ENCODE measurements at places on chromosomes 6 and 20. TPM values are rescaled to one million over a fixed set of nuclear protein-coding genes. Genes with fewer than 3 reads are reported as not detected.

DNA sequence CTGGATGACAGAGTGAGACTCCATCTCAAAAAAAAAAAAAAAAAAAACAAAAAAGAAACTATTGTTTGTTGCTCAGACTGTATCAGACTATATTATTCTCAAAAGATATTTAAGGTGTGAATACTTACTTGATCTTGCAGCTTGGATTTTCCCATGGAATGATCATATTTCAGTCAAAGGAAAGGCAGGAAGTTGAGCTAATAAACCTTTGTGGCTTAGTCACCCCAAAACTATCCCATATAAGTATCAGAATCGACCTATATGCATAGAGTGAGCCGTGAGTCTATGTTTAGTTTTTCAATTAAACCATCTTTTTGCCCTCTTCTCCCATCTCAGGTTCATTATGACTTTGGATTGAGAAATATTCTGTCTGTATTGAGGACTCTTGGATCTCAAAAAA is 152.6 kb downstream of the DNAH8 start:
- no peak for DNase-seq

DNA sequence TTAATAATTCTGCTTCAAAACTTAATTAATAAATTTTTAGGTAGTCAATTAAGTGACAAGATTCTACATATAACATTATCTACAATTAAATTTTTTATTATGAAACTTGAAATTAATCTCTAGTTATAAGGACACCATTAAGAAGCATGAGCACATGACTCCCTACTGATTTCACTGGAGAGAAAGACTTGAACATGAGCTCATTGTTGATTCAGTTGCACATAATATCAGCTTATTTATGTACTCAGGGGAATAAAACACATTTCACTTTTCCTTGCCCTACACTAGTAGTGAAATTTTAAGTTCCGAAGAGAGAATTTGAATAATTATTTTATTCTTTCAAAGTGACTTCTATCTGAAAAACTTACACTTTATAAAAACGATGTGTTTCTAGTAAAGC is 370.2 kb upstream of the EPHA7 start:
- no peak for DNase-seq

Gene CGA
- total RNA-seq = not detected

DNA sequence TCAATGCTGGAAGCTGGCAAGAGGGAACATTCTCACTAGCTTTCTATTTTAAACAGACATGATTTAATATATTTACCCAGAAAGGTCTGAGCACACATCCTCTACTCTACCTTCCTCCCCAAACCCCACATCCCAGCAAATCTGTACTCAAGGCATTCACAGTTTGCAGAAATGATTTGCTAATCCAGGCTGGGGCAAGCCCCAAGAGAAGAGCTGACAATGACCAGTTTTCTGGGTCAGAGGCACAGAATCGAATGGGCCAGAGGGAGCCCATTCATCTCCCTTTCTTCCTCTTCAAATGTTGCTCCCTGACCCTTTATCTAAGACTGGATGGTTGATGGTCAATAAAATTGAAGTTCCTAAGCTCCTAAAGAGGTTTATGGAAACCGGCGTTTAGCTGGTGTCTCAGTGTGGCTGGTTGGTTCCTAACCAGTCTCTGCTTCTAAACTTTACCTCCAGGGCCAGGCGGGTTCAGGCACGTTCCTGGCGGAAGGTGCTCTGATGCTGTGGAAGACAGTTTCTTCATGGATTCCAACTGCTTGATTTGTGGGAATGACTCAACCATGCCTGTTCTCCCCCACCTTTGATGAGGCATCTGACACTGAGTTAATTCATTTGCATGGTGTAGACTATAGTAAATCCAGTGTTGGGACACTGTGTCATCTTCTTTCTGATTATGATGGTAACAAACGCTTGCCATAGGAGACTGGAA is 96.4 kb upstream of the IYD start:
- DNase-seq = no peak

- no peak for DNase-seq
Measured at GRCh38 chr6:120411394-120411793, 922.9 kb downstream of the TBC1D32 start.

Gene RBPJL
- not detected for total RNA-seq

DNA sequence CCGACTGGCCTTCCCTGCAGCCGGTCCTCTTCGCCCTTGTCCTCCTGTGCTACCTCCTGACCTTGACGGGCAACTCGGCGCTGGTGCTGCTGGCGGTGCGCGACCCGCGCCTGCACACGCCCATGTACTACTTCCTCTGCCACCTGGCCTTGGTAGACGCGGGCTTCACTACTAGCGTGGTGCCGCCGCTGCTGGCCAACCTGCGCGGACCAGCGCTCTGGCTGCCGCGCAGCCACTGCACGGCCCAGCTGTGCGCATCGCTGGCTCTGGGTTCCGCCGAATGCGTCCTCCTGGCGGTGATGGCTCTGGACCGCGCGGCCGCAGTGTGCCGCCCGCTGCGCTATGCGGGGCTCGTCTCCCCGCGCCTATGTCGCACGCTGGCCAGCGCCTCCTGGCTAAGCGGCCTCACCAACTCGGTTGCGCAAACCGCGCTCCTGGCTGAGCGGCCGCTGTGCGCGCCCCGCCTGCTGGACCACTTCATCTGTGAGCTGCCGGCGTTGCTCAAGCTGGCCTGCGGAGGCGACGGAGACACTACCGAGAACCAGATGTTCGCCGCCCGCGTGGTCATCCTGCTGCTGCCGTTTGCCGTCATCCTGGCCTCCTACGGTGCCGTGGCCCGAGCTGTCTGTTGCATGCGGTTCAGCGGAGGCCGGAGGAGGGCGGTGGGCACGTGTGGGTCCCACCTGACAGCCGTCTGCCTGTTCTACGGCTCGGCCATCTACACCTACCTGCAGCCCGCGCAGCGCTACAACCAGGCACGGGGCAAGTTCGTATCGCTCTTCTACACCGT is 6.1 kb downstream of the UBD start:
- peak; percentile 86 for DNase-seq

Gene OR2H1
- not detected for total RNA-seq

Gene SMIM13
- 14.5 TPM for total RNA-seq

GRCh38 chr20:56592211-56592610 is 36.9 kb upstream of the TFAP2C start:
- no peak for DNase-seq

Gene IBTK
- total RNA-seq = 39.1 TPM

GRCh38 chr6:72321788-72322187 is 300.1 kb upstream of the KCNQ5 start:
- no peak for DNase-seq

DNA sequence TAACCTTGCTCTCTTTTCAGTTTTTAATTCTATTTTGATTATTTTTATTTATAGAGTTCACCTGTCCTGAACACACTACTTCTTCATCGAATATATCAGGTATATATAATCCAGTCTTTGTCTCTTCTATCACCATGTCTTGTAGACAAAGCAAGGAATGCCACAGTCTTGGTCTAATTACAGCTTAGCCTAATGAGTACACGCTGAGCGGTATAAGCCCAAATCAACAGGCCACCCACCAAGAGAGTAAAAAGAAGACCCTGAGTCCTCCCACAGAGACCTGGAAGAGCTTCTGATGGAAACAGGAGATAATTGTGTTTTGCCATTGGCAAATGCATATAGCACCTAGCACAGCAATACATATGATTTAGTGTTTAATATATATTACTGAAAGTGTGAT is 68.7 kb upstream of the TCF21 start:
- DNase-seq = no peak

Gene HLA-DMA
- total RNA-seq = 26.6 TPM

Gene GNAS-AS1
- total RNA-seq = 0.50 TPM

Gene SLC22A23
- 3.5 TPM for total RNA-seq

Gene BPIFB2
- total RNA-seq = not detected

GRCh38 chr20:33685328-33686099 is 671 bp downstream of the E2F1 start:
- no peak for DNase-seq

- no peak for DNase-seq
Measured at GRCh38 chr6:110628330-110628729, 151.9 kb upstream of the SLC22A16 start.

Gene SLC12A5
- total RNA-seq = 4.7 TPM

DNA sequence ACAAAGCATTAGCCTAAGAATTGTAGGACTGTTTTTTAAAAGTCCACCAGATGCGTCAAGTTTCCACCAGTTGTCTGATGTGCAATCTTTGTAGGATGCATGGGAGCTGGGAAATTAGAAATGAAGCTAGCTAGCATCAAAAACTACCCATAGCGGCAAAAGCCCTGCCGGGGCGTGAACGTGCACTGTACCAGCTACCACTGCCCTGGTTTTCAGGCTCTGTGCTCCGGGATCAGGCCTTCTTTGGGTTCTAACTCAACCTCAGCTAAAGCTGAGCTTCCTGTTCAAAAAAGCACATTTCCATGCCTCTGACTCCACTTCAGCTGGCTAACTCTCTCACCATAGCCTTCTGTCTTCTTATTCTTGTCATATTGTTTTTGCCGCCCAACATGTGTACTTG is 26.9 kb upstream of the FUCA2 start:
- no peak for DNase-seq

DNA sequence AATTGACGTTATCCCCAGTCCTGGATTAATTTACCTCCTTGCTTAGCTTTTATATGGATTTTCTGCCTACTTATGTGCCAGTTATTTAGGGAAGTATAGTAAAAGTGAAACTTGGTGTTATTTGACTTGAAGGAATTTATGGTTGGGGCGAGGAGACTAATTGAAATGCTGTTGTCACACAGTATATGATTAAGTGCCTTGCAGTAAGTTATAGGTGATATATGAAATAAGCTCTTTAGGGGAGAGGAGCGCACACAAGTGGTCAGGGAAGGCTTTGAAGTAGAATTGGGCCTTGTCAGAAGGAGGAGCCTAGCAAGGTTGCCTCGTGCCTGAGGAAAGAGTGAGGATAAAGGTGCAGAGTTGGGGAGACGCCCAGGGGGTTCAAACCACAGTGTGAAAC is 20.5 kb downstream of the NCOA7 start:
- DNase-seq = no peak

DNA sequence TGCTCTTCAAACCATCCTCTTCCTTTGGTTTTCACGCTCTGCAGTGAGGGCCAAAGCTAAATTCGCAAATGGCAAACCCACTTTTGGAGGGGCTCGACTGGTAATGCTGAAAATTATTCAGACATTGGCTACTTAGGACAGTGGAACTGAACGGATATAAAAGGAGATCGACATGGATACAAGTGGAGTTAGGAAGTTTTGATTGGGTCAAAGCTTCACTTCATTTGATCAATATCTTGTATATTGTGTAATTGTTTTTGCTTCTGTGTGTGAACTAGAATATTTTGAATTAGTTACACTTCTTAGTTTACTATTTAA is 1.2 kb downstream of the FAM8A1 start:
- DNase-seq = no peak

- DNase-seq = no peak
Measured at GRCh38 chr6:117629119-117629660, 26.9 kb upstream of the GOPC start.

DNA sequence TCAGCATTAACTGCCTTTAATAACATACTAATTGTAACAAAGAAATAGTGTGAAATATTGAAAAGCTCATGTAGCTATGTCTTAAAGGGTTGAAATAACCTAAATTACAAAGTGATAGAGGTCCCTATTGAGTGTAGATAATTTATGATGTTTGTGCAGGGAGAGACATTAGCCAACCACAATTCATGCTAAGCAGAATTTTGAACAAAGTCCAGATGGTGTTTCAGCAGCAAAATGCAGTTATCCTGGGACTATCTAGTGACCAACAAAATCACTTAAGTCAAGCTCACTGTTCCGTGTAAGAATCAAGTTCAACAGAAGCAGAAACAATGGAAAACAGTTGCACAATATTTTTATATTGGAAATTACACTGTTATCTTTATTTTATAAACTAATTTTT is 218.5 kb downstream of the SIM1 start:
- DNase-seq = no peak

GRCh38 chr6:25013246-25013645 is 77.5 kb upstream of the RIPOR2 start:
- no peak for DNase-seq

Gene NANP
- total RNA-seq = 5.1 TPM

DNA sequence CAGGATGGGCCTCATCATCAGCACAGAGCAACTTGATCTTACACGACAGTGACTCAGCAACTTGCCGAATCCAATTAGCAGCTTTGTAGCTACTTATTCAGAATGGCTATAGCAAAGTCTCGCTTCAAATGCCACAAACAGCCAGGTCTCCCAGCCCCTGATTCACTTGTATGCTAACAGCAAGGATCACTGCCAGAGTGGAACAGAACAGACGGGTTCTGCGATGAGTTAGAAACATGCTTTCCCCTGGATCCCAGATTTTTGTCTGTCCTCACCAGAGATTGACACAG is 254.4 kb downstream of the NRN1 start:
- DNase-seq = no peak

Gene CHRNA4
- 0.17 TPM for total RNA-seq
